ENCODE measurements at places on chromosomes 4 and X.

DNA sequence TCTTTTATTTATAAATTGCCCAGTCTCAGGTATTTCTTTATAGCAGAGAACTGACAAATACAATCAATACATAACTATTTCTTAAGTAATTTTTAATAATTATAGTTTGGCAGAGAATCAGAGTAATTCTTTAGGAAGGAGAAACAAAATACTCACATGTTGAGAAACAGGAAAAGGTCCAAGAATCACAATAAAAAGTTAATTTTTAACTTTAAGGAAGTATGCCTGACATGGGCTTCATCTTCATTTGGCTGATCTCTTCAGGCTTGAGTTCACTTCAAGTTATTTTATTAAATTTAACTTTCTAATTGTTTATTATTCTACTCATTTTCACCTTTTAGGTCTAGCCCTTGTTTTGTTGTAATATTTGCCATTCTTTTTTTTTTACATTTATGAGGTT is 36.1 kb upstream of the RNF150 start:
- DNase-seq = no peak

- DNase-seq = no peak
Measured at GRCh38 chr4:184421533-184422155, 52.7 kb downstream of the IRF2 start.

GRCh38 chr4:48698029-48698971 is 81.8 kb downstream of the FRYL start:
- DNase-seq = peak; percentile 30

DNA sequence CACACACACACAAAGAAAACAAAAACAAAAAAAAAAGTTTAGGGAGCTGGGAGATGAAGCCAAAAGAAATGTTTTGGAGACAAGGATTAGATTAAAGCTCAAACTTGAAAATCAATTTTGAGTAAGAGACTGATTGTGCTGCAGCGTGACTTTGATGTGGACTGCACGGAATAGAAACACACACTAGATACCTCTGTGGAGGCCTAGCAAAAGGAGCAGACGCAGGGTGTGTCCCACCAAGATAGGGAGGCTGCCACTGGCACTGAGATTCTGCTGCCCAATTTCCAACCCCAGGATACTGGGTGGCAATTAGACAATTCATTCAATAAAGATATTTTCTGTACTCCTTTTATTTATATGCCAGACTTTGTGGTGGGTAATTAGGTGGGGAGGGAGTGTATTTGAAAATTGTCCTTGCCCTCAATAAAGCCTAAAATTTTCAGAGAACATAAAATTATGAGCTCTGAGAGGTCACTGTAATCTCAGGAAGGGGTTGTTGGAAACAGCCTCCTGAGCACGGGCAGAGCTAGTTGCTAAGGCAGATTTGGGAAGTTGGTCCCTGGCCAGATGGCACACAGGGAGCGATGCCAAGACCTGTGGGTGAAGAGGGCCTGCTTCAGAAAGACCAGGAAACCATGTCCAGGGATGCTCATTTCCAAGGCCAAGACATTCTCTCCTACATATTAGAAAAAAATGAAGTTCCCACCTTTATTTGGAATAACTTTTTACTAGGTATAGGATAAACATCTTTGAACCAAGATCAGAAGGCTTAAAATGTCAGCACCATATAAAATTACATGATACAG is 1.9 kb upstream of the PPP3CA start:
- peak; percentile 61 for DNase-seq

DNA sequence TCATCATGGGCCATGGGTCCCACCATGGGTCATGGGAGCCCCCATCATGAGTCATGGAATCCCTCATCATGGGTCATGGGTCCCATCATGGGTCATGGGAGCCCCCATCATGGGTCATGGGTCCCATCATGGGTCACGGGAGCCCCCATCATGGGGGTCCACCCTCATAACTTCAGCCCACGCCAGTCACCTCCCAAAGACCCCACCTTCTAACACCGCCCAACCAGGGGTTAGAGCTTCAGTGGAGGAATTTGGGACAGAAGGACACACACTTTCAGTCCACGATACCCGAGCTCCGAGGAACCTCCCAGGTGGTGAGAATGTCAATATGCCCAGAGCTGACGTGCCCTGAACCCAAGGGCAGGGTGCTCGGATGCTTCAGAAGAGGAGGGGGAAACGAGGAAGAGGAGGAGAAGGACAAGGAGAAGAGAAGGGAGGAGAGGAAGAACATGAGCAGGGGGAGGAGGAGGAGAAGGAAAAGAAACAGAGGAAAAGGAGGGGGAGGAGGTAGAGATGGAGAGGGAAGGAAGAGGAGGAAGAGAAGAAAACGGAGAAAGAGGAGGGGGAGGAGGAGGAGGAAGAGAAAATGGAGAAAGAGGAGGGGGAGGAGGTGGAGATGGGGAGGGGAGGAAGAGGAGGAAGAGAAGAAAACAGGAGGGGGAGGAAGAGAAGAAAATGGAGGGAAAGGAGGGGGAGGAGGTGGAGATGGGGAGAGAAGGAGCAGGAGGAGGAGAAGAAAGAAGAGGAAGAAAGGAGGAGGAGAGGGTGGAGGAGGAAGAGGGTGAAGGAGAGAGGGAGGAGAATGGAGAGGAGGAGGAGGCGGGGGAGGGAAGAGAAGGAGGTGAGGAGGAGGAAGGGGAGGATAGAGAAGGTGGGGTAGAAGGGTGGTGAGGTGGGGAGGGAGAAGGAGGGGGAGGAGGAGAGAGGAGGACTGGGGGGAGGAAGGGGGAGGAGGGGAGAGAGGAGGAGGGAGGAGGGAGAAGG is 17.7 kb downstream of the IL3RA start:
- peak; percentile 35 for DNase-seq

- DNase-seq = no peak
Measured at GRCh38 chr4:85919200-85919887, 440.5 kb downstream of the MAPK10 start.

DNA sequence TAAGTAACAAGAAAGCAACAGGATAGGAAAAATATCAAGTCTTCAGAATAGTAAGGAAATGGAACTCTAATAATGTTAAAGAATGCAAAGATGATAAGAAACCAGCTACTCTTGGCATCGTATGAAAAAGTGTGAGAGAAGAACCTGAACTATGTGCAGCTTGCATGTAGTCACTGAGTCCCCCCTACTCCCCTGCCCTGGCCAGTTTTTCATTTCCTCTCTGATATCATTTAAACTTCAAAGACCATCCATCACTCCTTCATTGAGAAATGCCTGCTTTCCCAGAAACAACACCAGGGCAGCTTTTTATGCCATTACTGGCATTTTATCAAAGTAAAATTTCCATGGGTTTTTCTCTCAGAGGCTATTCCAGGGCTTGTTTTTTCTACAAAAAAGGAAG is 28.1 kb downstream of the INPP4B start:
- DNase-seq = no peak

DNA sequence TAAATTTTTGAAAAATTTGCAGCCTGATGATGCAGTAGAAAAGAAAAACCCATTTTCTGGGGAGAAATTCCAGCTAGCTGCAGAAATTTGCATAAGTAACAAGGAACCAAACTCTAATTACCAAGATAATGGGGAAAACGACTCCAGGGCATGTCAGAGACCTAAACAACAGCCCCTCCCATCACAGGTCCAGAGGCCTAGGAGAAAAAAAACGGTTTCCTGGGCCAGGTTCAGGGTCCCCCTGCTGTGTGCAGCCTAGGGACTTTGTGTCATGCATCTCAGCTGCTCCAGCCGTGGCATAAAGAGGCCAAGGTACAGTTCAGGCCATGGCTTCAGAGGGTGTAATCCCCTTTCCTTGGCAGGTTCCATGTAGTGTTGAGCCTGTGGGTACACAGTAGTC is 733.7 kb upstream of the CT83 start:
- no peak for DNase-seq

GRCh38 chr4:36218121-36218520 is 26.2 kb downstream of the ARAP2 start:
- no peak for DNase-seq

DNA sequence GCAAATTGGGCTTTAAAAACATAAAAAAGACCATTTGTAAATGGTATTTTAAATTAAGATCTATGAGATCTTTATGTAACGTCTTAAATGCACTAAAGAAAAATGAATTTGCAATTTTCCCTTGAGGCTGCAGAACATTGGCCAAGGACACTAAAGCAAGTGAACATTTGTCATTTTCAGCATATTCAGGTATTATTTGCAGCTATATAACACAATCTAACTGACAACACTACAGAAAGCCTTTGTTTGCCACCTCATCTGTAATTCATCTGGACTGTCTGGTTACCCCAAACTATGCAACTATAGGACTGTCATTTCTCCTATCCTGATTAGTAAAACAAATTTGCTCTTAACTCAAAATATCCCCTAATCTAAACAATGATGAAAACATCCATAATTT is 74.8 kb downstream of the ANTXR2 start:
- DNase-seq = no peak

GRCh38 chr4:3686753-3687152 is 79.4 kb upstream of the ADRA2C start:
- DNase-seq = peak; percentile 5

DNA sequence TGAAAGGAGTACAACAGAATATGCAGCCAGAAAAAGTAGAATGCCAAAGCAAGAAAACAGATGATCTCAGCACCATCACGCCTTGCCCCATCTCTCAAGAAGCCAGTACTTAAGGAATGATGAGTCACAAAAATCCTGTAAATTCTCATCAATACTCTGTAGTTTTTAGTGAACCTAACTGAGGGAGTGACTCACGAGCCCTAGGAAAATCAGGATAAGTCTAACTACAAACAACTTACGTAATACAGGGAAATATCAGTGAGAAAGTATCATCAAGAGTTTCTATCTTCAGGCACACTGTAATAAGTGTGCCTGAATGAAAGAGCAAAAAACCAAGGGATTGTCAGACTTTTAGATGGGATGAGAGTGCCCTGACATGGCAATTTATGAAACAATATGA is 644.4 kb downstream of the STPG2 start:
- DNase-seq = no peak

DNA sequence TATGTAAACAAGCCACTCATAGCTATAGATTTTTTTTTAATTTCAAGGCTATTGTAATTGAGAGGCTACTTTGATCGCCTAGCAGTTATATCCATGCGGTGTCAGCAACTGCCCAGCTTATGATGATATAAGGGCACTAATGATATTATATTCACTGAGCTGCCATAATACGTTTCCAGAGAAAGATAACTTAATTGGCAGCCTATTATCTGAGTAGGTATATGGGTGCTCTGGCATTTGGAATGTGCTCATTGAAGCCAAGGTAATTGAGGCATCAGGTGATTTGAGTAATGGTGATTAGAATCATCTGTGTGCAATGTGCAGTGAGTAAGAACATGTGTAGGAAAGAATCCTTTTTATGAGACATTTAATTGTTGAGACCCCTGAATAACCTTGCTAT is 490.0 kb downstream of the CENPC start:
- DNase-seq = no peak

DNA sequence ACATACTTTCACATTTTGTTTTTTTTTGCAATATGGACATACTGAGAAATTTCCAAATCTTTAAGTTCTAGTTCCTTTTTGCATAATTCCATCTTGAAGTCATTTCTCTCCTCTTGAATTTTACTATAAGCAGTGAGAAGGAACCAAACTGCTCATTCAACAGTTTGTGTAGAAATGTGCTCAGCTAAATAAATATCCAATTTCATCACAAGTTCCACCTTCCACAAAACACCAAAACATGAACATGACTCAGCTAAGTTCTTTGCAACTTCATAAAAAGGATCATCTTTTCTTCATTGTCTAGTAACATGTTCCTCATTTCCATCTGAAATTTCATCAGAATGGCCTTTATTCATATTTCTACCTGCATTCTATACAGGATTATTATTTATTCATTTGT is 77.3 kb upstream of the FGF13 start:
- no peak for DNase-seq

DNA sequence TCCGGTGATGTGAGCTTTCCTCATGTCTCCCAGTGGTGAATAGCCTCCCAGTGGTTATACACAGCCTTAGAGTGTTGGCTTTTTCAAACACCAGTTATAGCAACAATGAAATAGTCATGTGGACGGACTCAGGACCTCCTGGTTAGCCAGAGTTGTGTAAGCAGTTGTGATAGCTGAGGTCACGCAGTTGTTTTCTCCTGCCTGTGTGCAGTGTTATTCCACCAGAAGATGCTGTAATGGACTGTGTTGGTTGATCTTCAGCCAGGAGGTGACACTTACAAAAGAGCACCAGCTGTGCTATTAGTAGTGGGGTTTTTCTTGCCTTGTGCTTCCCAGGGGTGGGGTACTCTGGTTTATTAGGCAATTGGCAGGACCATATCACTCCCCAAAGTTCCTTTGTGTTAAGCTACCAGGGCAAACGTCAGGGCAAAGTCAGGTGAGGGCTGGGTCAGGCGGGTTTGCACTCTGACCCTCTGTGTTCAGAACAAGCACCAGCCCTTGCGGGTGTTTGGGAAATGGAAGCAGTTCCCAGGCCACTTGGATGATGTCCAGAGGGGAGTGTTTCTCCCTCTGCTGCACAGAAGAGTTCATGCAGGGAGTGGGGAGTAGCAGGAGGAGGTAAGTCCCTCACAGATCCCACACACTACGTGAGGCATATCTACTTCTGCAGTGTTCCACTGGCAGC is 252.6 kb downstream of the TMEM47 start:
- no peak for DNase-seq

- no peak for DNase-seq
Measured at GRCh38 chrX:49993661-49994060, 71.3 kb downstream of the CLCN5 start.

DNA sequence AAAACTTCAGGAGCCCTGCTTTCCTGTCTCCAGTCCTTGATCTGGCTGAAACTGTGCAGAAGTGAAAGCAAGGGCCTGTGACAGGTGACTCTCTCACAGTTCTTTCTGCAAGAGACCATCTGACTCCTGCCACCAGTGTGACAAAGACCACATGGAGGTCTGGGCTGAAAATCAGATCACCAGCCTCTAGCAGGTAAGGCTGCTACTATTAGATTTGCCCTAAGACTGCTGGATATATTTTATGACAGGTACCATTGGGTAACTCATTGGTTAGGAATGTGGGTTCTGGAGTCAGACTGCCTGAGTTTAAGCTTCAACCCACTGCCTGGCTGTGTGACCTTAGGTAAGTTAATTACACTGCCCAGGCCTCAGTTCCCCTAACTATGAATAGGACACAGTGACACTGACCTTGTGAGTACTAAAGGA is 163.3 kb upstream of the SLC7A11 start:
- DNase-seq = no peak

DNA sequence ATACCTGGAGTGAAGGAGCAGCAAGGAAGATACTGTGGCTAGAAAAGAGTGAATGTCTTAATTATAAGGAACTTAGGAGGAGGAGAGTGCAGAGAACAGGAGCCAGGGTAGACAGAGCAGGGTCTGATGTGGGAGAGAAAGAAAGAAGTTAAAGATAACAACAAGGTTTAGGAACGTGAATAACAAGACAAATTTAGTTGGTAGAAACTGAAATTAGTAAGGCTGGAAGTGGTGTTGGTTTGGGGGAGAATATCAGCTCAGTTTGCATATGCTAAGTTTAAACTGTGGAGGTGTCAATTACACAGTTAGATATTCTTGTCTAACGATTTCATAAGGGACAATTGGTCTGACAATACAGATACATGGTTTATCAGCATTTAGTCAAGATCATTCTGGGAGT is 1123.7 kb upstream of the PABPC4L start:
- no peak for DNase-seq

- peak; percentile 41 for DNase-seq
Measured at GRCh38 chr4:3753726-3754412, 12.3 kb upstream of the ADRA2C start.

- no peak for DNase-seq
Measured at GRCh38 chrX:117689956-117690355, 426.7 kb downstream of the KLHL13 start.
